ENCODE measurements at places on chromosomes 2 and 18.

DNA sequence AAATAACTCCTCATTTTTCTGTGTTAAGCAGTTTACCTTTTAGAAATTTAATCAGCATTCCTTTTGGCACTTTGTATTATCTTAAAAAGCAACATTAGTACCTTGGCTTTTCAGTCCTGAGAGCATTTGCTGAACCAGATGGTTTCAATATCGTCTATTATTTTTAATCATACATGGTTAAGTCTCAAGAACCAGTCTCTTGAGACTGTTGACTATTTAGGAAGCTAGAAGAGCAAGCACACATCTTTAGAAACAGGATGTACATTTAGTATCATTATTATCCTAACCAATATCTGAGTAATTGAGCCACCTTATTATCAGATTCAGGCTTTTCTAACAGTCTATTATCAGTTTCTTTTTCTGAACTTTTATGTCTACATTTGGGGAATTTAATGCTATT, 28.2 kb upstream of the ZEB2 start:
- no peak for DNase-seq

GRCh38 chr18:73793386-73793785, 354.2 kb downstream of the FBXO15 start:
- DNase-seq, result no peak

- no peak for DNase-seq
Measured at GRCh38 chr18:73948497-73948896, 199.1 kb downstream of the FBXO15 start.

- no peak for DNase-seq
Measured at GRCh38 chr2:49306925-49307324, 152.6 kb upstream of the FSHR start.

GRCh38 chr2:33129263-33130053, 182.7 kb downstream of the LTBP1 start:
- no peak for DNase-seq

GRCh38 chr2:44889096-44889495, 52.4 kb upstream of the SIX3 start:
- DNase-seq, result no peak
